ENCODE measurements at places on chromosomes 16 and 17. TPM values are rescaled to one million over a fixed set of nuclear protein-coding genes. Genes with fewer than 3 reads are reported as not detected.

The GHDC gene
- 33.8 TPM for total RNA-seq

The SLC16A13 gene
- 3.1 TPM for total RNA-seq

The TMEM204 gene
- 5.0 TPM for total RNA-seq

The MYADML2 gene
- not detected for total RNA-seq

The PRKCB gene
- 0.16 TPM for total RNA-seq

The GPATCH8 gene
- 29.4 TPM for total RNA-seq

The HEATR9 gene
- not detected for total RNA-seq

The KRT9 gene
- total RNA-seq, result not detected

The CACNA1G gene
- total RNA-seq, result 0.41 TPM

The TMIGD1 gene
- not detected for total RNA-seq

The GUCY2D gene
- total RNA-seq, result not detected

The BICDL2 gene
- total RNA-seq, result not detected

The PMFBP1 gene
- total RNA-seq, result 0.33 TPM

The ABCC12 gene
- not detected for total RNA-seq

The PRR35 gene
- total RNA-seq, result not detected

The VAT1L gene
- 4.6 TPM for total RNA-seq

Data from fibroblast of the aortic adventitia (primary cell).